D721Med (cell line): ENCODE measurements at places on chromosomes 13 and 19.

GRCh38 chr13:110137680-110138009, 169.3 kb downstream of the COL4A1 start:
- peak; percentile 41 for DNase-seq

- DNase-seq = no peak
Observed at GRCh38 chr13:42876270-42876714, 94.9 kb downstream of the FAM216B start.

DNA sequence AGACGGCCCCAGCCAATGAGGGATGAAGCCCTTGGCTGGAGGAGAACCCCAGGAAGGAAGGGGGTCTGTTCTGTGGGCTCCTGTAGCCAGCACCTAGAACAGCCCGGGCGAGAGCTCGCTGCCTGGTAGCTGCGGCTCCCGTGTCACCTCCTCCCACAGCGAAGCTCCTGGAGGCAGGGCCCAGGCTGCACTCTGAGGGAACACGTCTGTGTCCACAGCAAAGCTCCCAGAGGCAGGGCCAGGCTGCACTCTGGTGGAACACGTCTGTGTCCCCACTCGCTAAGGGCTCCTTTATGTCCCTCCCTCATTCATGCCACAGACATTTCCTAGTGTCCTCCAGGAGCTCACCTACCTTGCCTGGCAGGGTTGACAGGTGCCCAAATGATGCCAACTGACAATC, 8.4 kb downstream of the TRAPPC6A start:
- DNase-seq = no peak

DNA sequence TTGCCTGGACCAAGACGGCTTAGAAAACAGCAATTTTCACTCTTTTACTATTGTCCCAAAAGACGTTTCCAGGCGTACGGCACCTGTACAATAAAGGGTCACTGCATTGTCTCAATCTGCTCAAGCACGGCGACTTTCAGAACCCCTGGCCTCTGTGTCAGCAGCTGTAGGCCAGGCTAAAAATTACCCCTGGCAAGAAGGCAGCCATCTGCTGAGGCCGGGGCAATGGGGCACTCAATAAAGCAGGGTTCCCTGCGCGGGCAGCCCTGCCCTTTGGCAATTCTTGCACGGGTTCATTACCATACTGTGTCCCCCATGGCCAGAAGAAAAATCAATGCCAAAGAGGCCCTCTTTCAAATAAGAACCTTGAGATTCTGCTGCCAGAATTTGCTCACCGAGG, 52.1 kb downstream of the STK24 start:
- DNase-seq = no peak

DNA sequence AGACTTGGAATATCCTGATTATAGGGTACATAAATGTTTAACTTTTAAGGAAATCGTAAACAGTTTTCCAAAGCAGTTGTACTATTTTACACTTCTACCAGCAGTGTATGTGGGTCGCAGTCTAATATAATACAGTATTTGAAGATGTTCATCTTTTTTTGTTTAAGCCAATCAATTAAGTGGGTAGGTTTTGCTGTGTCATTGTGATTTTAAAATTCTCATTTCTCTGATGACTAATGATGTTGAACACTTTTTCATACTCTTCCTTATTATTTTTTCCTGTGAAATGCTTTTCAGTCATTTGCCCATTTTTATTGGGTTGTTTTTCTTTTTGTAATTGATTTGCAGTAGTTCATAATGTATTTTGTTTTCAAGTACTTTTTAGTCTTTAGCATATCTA, 2689.7 kb downstream of the PCDH9 start:
- DNase-seq = no peak

GRCh38 chr13:100491164-100491842, 97.3 kb downstream of the GGACT start:
- no peak for DNase-seq

DNA sequence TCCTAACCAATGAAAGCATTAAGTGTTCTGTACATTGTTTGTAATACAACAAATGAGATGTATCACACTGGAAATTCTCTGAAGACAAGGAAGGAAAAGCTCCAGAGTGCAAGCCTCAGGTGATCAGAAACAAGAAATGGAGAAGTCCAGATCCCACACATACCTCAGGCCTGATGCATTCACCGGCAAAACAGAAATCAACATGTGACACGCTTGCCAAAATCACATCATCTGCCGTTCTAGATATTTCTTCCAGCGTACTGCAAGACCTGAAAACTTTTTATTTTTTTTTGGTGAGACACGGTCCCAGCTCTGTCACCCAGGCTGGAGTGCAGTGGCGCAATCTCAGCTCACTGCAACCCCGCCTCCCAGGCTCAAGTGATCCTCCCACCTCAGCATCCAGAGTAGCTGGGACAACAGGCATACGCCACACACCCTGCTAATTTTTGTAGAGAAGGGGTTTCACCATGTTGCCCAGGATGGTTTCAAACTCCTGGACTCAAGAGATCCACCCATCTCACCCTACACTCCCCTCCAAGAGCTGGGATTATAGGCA, 48.6 kb downstream of the FOXO1 start:
- DNase-seq = no peak

DNA sequence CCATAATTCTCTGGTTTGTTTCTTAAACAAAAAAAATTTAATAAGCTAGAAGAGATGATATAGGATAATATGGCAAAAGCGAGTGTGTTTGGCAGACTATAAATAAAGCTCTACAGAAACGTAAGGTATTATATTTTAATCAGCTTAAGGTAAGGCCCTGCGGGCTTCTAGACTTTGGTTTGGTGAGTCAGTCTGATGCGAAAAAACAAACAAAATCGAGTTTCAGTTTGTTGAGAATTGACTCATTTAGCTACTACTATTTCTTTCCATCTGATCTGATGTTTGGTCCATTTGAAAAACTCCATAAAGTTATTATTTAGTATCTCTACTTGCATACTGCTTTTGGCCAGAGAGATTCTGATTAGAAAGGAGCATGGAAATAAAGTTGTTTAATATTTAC, 138.0 kb downstream of the MIPEP start:
- no peak for DNase-seq

DNA sequence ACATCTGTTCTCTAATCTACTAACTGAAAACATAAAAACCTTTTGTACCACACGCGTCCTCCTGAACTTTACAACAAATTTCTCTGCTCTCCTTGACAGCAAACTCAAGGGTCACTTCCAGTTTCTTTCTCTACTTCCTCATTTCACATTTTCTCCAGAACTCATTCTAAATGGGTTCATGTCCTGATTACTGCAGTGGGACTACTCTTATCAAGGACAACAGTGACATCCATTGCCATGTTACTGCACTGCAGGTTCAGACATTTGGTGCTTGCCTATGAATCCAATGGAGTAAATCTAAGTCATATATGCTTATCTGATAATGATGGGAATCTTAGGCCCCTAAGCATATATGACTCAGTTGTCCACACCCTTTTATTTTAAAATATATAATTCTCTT, 35.3 kb downstream of the FPR3 start:
- no peak for DNase-seq

DNA sequence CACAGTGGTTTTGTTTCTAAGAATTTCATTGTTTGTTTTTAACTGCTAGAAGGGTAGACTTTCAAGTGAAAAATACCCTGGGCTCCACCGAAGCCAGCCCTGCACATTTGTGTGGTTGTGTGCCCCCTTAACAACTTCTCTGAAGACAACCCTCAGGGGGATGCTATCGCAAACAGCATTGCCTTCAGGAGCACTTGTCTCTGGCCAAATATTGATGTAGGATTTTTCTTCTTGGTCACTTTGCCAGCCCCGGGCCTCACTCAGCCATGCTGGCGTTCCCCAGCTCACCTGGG, 69.2 kb upstream of the SERP2 start:
- no peak for DNase-seq

DNA sequence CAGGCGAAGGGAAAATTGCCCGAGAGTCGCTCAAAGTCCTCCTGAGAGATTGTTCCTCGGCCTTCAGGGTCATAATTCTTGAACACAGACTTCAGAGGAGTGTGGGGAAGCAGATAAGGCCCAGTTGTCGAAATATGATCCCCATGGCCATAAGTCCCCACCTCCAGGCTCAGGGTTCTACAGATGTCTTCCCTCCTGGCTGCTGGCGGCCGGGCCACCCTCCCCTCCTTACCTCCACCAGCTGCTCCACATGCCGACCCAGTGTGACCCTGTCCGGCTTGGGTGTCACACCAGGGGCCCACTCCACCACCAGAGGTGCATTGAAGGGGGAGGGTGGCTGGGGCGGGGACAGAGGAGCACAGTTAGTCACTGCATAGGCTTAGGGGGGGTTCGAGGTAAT, 10.1 kb downstream of the FAM98C start:
- DNase-seq = no peak

DNA sequence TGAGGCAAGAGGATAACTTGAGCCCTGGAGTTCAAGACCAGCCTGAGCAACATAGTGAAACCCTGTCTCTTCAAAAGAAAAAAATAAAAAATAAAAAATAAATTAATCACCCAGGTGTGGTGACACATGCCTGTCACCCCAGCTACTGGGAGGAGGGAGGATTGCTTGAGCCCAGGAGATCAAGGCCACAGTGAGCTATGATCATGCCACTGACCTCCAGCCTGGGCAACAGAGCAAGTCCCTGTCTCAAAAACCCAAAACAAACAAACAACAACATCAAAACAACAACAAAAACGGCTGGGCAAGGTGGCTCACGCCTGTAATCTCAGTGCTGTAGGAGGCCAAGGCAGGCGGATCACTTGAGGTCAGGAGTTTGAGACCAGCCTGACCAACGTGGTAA, 4.3 kb upstream of the SLC39A3 start:
- no peak for DNase-seq

DNA sequence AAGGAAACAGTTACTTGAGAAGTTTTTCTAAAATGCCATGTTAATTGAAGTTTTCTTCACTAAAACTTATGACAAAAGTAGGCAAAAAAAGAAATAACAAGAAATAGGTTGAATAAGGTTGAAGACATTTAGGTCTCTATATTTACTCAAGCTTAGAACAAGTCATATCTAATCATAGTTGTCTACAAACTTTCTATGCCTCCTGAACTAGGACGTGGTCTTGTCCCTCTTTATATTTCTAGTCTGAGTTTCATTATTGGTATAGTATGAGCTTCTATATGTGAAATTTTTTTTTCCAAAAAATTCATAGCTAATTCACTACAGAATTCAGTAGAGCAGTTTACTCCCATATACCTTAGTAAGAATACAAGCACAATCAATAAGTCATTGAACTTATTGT, 836.4 kb downstream of the SLITRK6 start:
- no peak for DNase-seq

DNA sequence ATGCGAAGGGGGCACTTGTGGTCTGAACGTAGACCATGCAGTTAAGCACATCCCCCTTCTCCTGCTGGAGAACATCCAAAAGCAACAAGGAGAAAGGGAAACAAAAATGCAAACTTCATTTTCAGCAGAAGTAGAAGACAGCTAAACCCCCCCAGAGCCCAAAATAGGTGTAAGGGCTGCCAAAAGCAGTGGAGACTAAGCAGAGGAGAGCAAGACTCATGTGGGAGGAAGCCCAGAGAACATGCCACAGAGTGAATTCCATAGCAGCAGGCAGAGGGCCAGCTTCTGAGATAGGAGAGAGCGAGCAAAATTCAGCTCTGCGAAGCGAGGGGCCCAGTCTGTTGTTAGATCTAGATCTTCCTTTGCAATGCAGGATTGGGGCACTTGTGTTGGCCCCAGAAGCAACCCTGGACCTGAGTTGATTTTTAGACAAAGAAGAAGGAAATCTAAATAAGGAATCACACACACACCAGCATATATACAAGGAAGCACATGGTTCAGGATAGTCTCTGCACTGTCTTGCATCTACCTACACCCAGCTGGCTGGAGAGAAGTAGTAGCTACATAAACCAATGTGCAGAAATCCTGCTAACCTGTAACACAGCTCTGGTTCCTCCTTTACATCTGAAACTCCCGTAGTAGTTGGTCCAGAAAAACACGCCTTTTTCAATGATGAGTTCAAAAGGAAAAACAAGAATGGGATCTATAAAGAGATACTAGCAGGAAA, 199.6 kb downstream of the SPRY2 start:
- no peak for DNase-seq

GRCh38 chr13:107900775-107901174, 314.6 kb downstream of the LIG4 start:
- no peak for DNase-seq

DNA sequence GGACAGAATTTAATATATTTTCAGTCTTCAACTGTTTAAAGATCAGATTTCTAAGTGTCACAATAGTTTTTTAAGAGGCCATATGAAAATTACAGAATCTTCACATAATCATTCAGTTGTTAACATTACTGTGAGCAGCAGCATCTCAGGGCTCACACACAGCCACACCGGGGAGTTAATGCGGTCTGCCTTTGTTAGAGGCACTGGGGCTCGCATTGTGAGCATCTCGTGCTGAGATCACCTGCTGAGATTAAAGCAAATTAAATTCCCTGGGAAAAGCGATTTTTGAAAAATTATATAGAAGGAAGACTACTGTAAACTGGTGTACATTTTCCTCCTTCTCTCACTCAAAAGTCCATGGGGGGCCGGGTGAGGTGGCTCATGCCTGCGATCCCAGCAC, 16.6 kb downstream of the GPR12 start:
- DNase-seq = no peak

- no peak for DNase-seq
Observed at GRCh38 chr19:4346020-4346383, 2.6 kb downstream of the MPND start.
